ENCODE measurements at places on chromosomes 5 and 9. TPM values are rescaled to one million over a fixed set of nuclear protein-coding genes. Genes with fewer than 3 reads are reported as not detected.

DNA sequence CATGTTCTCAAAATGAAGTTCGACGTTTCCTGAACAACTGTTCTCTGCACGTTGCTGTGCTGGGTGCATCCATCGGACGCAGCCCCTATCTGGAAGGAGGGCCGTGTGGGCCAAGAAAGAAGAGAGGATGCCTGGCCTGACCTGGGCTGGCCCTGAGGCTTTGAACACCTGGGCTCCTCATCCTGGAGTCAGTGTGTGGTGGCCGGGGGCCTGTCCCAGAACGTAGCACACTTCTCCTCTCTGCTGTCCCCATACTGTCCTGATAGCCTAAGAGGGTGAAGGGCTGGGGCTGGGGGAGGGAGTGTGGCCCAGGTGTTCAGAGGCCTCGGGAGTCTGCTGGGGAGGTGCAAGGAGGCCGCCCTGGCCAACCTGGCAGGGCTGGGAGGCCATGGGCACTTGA is 21.5 kb downstream of the COL5A1 start:
- DNase-seq, result no peak

GRCh38 chr5:159571501-159572244 is 241.4 kb upstream of the IL12B start:
- DNase-seq, result no peak

GRCh38 chr5:129135633-129136032 is 41.1 kb downstream of the ISOC1 start:
- no peak for DNase-seq

- no peak for DNase-seq
These were observed 519.2 kb downstream of the KIF4B start for GRCh38 chr5:155532621-155533311.

DNA sequence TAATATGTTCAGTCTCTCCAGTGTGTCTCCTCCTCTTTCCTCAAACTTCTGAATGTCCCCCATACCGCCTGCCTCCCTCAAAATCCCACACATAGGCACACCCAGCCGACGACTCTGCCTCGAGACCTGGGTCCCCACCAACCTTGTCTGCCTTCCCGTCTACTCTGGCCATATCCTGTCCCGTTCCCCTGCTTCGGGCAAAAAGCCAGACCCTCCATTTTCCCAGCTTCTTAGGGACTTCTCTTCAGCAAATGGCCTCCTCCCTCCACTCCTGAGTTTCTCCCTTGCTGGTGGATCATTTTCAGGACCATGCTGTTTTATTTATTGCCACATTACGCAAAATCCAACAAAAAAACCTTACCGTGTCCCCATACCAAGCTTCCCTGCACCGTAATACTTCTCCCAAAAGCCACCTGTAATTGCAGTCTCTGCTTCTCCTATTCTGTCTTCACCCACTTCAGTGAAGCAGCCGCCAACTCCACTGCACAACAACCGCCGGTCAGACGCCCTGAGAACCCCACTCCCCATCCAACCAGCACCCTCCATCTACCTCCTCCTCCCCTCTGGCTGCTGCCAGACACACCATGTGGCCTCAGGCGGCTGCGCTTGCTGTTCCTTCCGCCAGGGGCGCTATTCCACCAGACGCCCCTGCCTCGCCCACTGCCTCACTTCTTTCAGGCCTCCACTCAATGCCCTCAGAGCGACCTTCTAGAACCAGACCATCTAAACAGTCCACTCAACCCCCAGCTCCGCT is 117.0 kb downstream of the TRPM6 start:
- DNase-seq, result no peak

DNA sequence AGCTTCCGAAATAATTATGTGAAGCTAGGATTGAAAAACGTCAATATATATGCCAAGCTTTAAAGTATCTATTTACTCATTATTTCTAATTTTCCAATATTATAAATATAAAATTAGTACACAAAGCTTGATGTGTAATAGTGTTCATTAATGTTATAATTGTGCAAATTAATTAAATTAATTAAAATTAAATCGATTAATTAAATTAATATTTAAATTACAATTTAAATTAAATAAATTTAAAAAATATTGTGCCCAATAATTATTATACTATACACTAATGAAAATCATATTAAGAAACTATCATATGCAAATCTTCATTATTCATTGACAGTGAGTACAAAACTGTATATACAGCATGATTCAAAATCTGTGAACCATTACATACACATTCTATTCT is 409.8 kb downstream of the FAM170A start:
- no peak for DNase-seq

FAM13B gene
- 90.6 TPM for total RNA-seq

IFNK gene
- total RNA-seq, result not detected

OBP2B gene
- not detected for total RNA-seq

IL7R gene
- under 0.01 TPM for total RNA-seq
